ENCODE measurements at places on chromosomes 2 and 18. TPM values are rescaled to one million over a fixed set of nuclear protein-coding genes. Genes with fewer than 3 reads are reported as not detected.

MAP4K3 gene
- 29.1 TPM for total RNA-seq

DNA sequence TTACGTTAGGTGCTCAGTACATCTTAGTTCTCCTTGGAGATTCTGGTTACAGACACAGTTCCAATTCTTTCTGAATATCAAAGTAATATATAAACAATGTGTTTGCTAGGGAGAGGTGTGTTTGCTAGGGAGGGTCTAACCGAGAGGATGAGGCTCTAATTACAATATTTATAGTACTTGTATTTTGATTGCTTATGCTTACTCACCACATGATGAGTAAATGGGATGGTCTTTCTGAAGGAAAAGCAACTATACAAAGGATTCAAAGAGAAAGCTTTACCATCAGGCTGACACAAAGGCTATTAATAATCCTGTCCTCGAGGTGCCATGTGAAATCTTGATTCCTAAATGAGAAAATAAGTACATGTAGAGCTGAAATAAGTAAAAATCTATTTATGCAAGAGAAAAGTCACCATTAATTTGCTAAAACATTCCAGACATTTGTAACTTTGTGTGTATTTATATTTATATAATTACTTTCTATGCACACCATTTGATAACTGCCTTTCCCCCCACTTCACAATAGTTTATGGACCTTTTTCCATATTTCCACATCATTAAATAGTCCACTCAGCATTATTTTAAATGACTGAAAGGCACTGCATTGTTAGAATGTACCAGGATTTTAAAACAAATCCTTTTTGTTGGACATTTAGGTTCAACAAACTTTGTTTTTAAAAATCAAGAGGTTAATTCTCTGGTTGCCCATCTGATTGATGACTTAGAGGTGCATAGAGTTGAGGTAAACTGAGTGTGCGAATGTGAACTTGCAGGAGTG is 94.5 kb upstream of the FN1 start:
- DNase-seq, result peak; percentile 36

DNA sequence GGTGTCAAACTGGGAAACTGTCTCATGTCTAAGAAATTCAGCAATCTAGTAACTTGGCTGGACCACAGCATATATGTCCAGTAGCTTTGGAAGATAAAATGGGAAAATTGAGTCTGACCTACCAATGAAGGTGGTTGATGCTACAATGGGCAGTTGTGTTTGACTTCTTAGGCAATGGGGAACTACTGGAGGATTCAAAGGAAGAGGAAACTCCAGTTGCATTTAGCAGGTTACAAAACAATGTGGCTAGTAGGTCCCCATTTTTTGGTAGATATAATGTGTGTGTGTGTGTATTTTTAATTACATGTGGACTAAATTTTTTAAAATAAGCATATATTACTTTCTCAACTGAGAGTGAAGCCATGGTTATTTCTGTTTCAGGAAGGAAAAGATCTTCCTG is 427.7 kb downstream of the NBAS start:
- no peak for DNase-seq

NAT8 gene
- total RNA-seq, result not detected

DNA sequence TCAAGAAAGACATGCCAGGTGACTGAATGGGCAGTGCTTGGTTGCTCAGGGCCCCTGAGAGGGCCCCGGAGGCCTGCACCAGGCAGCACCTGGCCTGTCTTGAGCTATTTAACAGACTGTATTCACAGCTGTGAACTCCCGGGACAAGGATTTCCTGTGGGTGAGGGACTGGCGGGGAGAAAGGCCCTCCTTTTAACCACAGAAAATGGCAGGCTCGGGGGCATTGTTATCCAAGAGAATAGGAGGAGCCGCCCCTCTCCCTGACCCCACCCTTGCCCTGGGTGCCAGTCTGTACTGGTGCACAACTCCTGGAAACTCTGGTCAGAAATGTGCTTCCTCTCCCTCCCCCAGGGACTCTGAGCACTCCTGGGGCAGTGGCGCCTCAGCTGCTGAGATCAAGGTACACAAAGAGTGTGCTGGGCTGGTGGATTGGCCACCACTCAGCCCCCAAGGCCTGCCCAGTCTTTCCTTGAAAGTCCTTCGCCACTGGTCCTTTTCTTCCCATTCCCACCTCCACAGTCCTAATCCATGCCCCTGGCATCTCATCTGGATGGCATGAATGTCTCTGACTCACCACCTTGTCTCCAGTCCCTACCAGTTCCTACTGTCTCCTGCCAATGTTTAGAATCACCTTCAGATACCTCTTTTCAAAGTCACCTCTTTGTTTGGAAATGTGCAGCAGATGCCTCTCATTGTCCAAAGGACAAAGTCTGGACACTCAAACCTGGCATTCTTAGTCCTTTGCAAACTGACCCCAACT is 19.6 kb upstream of the EPAS1 start:
- peak; percentile 29 for DNase-seq

DNA sequence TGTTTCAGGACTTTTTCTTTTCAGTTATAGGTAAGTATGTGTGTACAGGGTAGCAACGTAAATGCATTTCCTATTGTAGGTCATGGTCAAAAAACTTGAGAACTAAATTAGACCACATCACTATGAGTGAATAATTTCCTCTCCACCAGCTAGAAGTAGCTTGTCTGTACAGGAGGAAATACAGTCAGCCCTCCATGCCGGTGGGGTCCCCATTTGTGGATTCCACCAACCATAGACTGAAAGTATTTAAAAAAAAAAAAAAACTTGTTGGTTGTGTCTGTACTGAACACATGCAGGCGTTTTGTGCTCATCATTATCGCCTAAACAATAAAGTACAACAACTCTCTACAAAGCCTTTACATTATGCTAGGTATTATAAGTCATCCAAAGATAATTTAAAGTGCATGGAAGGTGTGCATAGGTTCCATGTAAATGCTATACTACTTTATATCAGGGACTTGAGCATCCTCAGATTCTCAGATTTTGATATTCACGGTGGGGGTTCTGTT is 94.2 kb upstream of the NDUFV2 start:
- DNase-seq, result no peak

SCYGR6 gene
- total RNA-seq, result not detected

Measured in A172 (cell line).